Posterior vena cava (tissue), 2 donors: ENCODE measurements at places on chromosomes 1 and 21. TPM values are rescaled to one million over a fixed set of nuclear protein-coding genes. Genes with fewer than 3 reads are reported as not detected.

Gene CCDC185
- not detected for total RNA-seq

Gene CD247
- total RNA-seq, result 1.3 TPM

Gene S100A7A
- not detected for total RNA-seq

Gene PRKAA2
- 23.8 TPM for total RNA-seq

Gene OPTC
- not detected for total RNA-seq
